ENCODE measurements at places on chromosomes 1 and 21.

- no peak for DNase-seq
Measured at GRCh38 chr21:37419228-37419906, 52.8 kb downstream of the DYRK1A start.

- peak; percentile 40 for DNase-seq
Measured at GRCh38 chr1:59057211-59057694, 239.6 kb upstream of the FGGY start.

GRCh38 chr1:14015917-14016316 lies 315.9 kb downstream of the PRDM2 start:
- DNase-seq: no peak

DNA sequence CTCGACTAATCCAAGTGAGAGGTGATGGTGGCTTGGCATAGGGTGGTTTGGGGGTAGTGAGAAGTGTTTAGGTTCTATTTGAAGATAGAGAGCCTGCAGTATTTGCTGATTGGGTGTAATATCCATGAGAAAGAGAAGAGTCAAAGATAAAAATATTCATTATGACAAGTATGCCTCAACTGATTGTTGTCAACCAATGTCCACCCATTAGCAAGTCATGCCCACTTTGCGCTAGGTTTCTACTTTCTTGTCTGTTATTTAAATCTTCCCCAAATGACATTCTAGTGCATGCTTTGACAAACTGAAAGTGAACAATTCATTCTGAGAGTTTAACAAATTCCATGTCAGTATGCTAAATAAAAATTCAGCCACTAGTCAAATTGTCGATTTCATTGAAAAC lies 3.8 kb upstream of the XCL1 start:
- DNase-seq: no peak

DNA sequence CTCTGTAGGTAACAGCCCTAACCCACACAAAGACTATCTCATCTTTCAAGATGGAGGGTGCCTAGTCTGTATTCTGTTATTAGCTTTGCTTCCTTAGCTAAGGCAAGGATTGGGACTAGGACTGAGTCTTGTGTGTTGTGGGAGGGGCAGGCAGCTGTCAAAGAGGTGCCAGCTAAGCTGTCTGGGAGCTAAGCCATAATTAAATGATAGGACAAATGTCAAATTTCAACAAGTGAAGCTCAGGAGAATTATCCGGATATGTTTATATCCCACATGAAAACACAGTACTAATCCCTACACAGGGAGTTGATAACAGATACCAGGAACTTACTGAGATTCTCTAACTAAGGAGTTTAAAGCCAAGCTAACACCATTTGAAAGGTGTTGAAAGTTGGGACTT lies 70.5 kb upstream of the NGF start:
- no peak for DNase-seq
